ENCODE measurements at places on chromosomes 3 and 15.

- DNase-seq: no peak
Measured at GRCh38 chr15:50278496-50278895, 13.0 kb upstream of the HDC start.

GRCh38 chr3:52428151-52429005, 16.5 kb downstream of the SEMA3G start:
- no peak for DNase-seq

GRCh38 chr15:31268911-31269784, 57.5 kb upstream of the KLF13 start:
- no peak for DNase-seq

DNA sequence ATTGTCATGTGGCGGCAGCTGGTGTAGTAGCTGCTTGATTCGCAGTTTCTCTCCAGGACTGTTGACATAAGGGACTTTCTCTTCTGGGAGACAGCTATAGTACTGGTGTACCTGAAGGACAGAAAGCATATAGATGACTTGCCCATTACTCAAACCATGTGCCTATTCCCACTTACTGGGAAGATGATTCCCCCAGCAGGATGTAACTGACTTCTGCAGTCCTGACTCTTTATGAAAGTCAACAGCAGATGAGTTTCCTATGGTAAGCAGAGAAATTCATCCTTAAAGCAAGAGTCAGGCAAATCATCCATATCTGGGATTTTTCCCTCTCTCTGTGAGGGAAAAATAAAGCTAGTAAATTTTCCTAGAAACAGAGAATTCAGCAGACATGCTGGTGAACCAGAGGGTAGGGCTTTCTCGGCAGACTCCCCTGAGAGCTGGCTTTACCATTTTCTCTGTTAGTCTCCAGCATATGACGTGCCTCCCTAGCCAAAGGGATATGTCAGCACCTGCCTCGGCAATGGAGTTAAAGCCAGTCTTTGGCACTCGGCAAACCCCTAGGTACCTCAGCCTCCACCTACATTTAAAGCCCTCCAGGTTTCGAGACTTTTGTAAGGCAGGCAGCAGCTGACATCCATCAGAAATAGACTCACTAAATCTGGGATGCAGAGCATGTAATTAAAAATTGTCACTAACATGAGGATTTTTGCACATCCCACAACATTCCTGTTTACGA, 62.1 kb downstream of the PRICKLE2 start:
- DNase-seq: no peak

GRCh38 chr3:98730338-98730737, 32.8 kb upstream of the ST3GAL6 start:
- peak; percentile 18 for DNase-seq

- peak; percentile 58 for DNase-seq
Measured at GRCh38 chr3:61894988-61895935, 333.9 kb downstream of the PTPRG start.

DNA sequence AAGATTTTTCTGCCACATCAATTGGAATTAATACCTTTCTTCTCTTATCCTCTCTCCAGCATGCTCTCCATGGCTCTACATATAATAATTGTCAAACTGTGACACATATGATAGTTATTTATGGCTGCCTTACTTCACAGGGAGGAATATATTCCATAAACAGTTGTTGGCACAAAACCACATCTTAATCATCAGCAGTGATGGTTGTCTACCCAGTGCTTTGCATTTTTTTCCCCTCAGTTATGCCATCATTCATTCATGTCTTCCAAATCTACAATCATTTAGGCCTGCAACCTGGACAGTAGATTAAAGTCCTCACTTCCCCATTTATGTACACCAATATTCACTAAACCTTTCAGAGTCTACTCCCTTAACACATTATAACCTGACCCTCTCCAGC, 107.7 kb downstream of the THRB start:
- DNase-seq: no peak

- no peak for DNase-seq
Measured at GRCh38 chr3:63896332-63897030, 15.7 kb downstream of the SCAANT1 start.

DNA sequence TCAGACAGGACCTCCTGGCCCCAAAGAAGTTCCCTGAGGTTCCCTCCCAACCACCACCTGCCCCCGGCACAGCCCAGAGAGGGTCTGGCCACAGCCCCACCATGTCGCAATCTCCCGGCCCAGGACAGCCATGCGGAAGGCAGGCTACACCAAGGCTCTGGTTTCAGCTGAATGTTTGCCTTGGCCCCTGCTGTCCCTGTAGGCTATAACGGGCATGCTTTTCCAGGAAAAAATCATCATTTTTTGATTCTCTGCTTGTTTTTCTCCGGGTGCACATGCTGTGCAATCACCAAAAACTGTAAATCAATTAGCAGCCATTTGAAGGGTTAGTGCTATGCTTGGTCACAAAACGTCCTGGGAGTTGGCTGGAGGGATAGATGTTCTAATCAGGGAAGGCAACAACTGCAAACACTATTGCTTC, 142.7 kb upstream of the IGF1R start:
- no peak for DNase-seq

DNA sequence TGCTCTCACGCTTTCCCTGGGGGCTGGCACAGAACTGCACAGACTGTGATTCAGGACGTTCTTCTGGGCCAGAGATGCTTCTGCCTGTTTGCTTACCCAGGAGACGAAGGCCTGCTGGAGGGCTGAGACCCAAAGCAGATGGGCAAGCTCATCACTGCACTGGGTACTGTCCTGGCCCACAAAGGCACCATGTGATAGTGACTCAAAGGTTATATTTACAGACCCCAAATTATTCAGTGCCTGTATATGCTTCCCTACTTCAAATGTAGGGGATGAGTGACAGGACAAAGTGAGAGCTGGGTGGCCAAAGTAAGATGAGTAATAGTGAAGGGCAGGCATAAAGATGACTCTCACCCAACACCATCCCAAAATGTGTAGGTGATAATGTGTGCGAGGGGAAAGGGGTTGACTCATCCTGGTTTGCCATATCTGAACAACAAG, 127.4 kb downstream of the WDR76 start:
- DNase-seq: peak; percentile 42

GRCh38 chr15:56523521-56523920, 58.6 kb upstream of the MNS1 start:
- no peak for DNase-seq

GRCh38 chr3:154794814-154795445, 285.2 kb upstream of the MME start:
- no peak for DNase-seq

GRCh38 chr3:37752649-37753025, 109.0 kb upstream of the CTDSPL start:
- DNase-seq: no peak

GRCh38 chr3:139238281-139239030, 105.4 kb upstream of the MRPS22 start:
- no peak for DNase-seq

DNA sequence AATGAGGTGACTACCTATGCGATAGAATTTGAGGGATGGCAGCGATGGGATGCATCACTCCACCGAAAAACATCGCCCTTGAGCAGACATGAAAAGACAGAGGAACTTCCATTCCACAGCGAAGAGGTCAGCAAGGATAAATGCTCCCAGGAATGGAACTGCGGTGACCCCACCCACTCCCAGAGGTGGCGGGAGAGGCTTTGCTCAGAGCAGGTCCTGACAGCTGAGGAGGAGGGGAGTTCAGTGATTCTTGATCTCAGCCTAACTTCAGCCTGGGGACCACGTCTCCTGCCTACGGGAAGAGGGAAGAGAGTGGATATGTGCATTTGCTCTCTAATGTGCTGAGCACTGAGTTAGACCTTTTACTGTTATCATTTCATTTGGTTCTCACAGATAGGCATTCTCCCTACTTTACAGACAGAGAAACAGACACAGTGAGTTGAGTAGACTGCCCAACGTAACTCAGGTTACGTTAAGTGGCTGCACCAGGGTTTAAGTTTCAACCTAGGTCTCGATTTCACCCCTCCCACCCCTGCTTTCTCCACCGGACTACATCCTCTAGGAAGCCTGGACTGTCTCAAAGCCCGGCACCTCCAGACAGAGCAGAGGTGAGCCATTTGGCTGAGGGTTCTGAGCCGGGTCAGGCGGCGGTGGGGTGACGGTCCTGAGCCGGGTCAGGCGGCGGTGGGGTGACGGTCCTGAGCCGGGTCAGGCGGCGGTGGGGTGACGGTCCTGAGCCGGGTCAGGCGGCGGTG, 170.0 kb downstream of the RAB11A start:
- no peak for DNase-seq

- DNase-seq: no peak
Measured at GRCh38 chr3:188270423-188270972, 116.5 kb downstream of the LPP start.

DNA sequence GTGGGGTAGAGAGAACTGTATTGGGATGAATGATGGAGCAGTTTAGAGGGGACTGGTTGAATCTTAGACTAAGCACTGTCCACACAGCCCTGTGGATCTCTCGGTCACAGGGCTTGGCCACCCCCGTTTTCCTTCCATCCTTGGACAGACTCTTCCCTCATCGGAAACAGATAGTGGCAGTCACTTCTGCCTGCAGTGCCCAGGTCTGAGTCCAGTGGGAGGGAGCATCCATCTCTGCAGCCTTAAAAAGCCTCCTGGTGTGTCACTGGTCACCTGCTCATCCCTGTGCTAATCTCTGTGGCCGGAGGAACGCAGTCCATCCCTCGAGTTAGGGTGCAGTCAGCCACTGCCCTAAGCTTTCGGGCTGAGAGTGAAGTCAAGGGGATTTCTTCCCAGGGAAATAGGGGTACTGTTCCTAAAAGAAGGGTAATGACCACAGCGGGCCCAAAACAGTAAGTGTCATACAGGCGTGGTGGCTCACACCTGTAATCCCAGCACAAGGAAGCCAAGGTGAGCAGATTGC, 32.0 kb downstream of the PLA2G4D start:
- DNase-seq: no peak

GRCh38 chr3:65950340-65951326, 88.1 kb downstream of the MAGI1 start:
- no peak for DNase-seq

- no peak for DNase-seq
Measured at GRCh38 chr3:194682189-194682693, 3.4 kb upstream of the FAM43A start.

DNA sequence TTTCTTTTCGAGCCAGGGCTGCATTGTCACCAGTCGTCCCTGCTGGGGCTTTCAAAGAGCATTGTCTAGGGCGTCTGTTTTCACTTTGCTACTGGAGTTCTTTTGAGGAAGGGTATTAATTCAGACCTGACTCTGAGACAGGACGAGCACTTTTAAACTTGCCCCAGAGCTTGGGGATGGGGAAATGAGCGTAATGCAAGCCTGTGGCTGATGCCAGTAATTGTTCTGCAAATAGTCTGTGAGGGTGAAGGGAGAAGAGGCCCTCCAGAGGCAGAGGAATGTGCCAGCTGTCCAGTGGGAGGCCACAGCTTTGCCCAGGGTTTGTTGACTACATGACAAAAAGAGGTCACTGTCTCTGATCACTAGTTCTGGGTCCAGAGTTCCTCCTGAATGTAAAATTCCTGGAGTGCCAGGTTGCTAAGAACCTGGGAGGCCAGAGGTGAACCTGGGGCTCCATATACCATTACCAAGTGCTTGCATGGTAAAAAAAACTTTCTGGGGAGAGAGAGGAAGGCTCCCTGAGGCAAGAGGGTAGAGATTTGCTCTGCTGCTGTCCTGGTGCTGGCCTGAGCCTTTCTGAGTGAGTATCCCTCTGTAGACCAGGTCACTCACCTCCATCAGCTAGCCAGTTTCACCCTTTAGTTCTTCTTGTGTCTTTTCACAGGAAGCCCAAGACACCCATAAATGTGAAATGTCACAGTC, 14.8 kb downstream of the EEFSEC start:
- no peak for DNase-seq

DNA sequence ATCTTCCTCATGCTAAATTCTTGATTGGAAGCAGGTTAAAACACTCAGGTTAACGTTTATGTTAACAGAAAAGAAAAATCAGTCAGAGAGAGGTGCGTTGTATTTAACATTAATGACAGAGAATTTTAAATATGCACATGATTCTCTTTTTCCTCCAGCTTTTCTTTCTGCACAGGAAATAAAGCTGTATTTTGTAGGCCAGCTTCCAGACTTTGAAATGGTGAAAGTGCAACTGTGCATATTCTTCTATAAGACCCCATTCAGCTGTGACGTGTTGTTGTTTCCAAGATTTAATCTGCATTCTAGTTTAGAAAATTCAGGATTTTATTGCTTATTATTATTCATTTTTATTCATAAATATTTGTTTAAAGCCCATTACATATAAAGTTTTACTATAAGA, 11.8 kb downstream of the MBNL1 start:
- DNase-seq: no peak

GRCh38 chr15:94287794-94288246, 56.5 kb downstream of the MCTP2 start:
- peak; percentile 58 for DNase-seq

- DNase-seq: peak; percentile 28
Measured at GRCh38 chr3:177057768-177058167, 139.5 kb downstream of the TBL1XR1 start.

DNA sequence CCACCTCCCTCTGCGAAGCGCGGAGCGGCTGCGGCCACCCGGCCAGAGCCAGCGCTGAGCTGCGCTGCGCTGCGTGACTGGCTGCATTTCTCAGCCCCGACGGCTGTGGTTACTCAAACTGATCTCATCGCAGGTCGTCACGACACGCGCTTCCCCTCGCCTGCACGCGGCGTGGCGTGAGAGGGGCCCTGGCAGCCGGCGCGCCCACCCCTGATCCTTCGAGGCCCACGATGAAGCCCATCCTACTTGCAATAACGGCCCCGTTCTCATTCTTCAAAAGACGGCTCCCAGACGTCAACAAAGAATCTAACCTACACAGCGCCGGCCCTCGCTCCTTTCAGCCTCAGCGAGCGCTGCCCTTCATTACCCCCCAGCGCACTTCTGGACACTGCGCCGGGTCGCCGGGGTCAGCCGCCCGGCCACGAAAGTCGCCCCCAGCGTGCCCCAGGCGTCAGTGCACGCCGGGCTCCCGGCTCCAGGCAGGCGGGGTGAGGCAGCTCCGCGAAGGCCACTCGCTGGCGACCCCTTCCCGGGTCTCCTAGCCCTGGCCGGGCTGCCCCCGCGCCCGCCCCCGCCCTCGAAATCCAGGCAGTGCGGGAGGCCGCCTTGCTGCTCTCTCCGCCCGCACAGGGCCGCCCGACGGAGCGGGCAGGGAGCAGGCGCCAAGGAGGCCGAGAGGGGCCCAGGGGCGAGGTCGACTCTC, 9.9 kb upstream of the LEKR1 start:
- DNase-seq: peak; percentile 32

DNA sequence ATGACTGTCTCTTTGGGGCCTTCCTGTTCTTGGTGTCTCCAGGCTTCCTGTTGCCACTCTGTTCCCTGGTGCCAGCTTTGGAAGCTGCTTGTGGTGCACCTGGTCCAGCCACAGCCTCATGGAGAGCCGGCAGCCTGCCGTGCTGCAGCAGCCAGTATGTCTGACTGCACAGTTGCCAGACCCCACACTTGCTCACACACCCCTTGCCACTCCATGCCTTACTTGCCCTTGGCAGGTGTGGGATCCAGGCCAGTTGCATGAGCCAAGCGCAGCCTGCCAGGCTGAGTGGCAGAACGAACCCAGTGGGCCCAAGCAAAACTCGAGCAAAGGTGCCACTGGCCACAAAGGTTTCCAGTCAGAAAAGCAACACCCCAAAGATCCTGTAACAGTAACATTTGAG, 309.2 kb downstream of the DOCK3 start:
- DNase-seq: no peak

Measured in stimulated activated naive CD8-positive, alpha-beta T cell treated with anti-CD3 and anti-CD28 coated beads, Interleukin-15, Interleukin-2, amounts not matched to agents 100 U/mL and 50 U/mL, for 24 hours (primary cell).